EH (cell line): ENCODE measurements at places on chromosomes 2 and 18.

DNA sequence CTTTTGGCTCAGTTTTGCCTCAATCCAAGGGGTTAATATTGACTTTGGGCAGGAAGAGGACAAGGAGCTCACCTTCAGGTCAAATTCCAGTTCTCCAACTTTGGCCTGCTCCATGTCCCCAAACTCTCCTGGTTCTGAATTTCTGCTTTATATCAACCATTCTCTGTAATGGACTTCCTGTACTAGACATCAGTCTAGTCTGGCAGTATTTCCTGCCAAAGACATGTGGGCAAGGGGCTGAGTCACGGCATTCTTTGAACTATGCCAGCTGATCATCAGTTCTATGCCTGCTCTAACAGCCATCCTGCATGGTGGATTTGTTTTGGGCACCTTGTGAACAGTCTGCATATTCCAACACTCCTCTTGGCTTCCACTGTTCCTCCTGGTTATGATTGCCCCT is 199.4 kb downstream of the ZEB2 start:
- DNase-seq = peak; percentile 66

DNA sequence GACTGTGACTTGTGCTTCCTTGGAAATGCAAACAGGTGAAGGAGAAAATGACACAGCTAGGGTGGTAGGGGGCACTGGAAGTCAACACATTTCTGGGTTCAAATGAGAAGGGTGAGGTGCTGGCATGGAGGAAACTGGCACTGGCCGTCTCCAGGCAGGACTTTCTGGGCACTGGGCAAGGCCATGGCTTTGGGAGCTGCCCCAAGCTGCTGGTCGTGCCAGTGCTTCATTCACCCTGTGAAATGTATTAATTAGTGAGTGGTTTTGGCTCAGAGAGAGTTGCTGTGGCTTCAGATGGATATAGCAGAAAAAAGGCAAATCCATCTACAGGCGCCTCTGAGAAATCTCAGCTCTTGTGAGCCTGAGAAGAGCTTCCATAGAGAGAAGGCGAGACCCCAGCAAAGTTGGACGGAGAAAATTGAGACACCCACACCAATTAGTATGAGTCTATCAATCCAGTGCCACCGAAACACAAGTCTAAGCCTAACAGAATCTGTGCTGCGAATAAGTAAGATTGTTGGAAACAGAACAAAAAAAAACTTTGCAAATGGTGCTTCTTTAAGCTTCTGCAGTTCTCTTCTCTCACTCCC is 202.1 kb upstream of the TNP1 start:
- no peak for DNase-seq

DNA sequence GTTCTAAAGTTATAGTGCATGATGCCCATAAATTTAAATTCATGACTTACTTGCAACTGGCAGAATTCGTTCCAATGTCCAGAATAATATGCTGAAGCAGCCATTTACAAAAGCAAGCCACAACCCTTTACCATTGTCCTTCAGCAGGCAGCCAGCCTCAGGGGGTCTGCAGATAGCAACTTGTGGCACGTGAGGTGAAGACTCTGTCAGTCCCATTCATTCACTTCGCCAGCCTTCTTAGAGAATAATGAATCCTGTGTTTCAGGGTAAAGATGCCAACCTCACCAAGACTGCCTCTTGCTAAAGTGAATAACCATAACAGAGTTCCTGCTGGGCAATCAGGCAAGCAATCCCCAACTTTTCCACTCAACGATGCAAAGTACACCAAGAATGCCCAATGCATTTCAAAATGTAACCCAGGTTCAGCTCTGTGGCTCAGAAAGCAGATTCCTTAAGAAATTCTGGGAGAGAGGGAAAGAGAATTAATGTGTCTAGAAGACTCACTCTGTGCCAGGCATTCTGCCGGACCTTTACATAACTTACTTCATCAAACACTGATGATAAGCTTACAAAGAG is 315.4 kb downstream of the NCKAP5 start:
- no peak for DNase-seq

DNA sequence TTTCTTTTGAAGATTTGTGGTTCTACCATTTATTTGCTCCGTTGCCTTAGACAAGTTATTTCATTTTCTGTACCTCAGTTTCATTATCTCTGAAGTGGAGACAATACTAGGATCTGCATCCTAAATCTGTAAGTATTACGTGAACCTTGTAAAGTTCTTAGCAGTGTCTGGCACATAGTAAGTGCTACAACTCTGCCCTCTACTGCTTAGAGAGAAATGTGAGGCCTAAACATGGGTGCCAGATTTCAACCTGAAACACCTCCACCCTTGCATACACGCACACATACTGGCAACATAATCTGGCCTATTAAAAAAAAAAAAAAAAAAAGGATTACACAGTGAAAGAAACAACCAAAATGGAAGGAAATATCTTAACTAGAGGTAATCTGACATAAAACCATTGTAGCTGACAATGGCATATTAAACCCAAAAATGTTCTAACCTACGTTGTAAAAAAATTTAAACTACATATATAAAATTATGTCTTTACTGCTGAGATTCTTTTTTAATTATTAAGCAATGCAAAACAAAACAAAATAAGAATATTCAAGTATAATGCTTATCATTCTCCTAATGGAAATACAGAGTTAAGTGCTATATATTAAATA is 132.6 kb downstream of the MAP2 start:
- peak; percentile 65 for DNase-seq
